Mammary epithelial cell (primary cell): ENCODE measurements at places on chromosomes 4 and X. TPM values are rescaled to one million over a fixed set of nuclear protein-coding genes. Genes with fewer than 3 reads are reported as not detected.

GRCh38 chr4:26083987-26084386 is 170.0 kb downstream of the SMIM20 start:
- DNase-seq, result peak; percentile 80

GRCh38 chr4:11598591-11598990 is 169.9 kb upstream of the HS3ST1 start:
- DNase-seq, result no peak

DNA sequence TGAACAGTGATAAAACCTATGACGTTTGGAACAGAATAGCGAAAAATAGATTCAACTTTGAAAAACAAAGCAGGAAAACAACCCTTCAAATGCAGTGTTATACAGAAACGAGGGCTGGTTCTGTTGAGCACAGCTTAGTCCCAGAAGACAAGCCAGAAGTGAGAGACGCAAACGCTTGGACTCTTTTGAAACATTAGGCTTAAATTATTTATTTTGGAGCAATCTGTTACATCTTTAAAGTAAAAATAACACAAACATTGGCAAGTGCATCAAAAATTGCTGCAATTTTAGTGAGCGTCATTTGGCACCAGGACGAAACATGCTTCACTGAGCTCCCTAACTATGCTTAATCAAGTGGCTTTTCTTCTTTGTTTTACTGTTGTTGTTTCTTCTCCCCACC is 63.5 kb downstream of the ENPP6 start:
- DNase-seq, result no peak

DNA sequence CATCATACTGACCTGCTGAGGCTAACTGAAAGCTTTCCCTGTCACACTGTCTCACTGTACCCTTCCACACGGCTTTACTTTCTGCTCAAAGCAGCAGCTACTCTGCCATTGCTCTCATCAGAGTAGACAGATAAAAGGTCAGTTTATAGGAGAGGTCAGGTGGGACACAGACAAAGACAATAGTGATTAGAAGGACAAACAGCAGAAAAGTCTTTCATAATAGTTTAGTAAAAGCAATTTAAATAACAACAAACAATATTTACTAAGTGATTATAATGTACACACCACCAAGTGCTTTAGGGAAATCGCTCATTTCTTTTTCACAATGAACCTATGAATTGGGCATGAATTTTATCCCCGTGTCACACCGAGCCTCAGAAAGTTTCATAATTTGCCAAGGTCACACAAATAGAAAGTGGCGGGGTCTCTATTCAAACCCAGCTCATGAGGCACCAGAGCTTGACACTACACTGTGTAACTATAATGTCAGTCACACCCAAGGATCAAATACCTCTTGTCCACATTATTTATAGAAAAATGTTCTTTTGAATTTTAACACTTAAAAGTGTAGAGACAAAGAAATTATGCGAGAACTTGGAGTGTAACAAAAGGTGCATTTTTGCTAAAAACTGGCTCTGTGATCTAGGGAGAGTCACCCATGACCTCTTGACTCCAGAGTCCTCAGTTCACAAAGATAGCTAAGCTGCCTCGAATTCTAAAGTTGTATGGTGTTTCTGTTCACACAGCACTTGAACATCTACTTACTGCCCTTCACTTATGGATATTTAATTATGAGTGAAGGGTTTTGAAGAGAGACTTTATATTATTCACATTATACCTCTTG is 24.5 kb upstream of the SORBS2 start:
- no peak for DNase-seq

GRCh38 chrX:118521435-118521834 is 25.8 kb downstream of the DOCK11 start:
- no peak for DNase-seq

GRCh38 chr4:145951931-145952330 is 13.3 kb upstream of the ZNF827 start:
- no peak for DNase-seq

DNA sequence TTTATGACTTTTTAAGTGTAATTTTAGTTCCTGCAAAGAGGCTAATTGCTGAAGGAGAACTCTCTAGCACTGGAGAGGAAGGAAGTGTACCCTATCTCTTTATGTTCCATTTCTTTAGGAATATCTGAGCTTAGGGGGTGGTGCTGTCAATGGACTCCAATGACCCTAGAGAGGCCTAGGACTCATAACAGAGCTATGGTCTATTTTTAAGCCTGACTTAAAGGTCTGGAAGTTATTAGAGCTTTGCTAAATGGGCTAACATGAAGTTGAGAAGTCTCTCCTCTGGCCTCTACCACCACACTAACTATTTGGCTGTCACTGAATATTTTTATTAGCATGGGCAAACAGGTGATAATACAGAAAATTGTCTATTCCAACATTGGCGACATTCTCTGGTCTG is 152.2 kb downstream of the SPATA18 start:
- DNase-seq, result no peak

GRCh38 chr4:76897536-76898384 is at the start of gene SOWAHB:
Gene SOWAHB, minus strand, starts transcription at chr4:76898144. Its CDS starts 295 bp downstream, at chr4:76897849.
- DNase-seq, result peak; percentile 73

DNA sequence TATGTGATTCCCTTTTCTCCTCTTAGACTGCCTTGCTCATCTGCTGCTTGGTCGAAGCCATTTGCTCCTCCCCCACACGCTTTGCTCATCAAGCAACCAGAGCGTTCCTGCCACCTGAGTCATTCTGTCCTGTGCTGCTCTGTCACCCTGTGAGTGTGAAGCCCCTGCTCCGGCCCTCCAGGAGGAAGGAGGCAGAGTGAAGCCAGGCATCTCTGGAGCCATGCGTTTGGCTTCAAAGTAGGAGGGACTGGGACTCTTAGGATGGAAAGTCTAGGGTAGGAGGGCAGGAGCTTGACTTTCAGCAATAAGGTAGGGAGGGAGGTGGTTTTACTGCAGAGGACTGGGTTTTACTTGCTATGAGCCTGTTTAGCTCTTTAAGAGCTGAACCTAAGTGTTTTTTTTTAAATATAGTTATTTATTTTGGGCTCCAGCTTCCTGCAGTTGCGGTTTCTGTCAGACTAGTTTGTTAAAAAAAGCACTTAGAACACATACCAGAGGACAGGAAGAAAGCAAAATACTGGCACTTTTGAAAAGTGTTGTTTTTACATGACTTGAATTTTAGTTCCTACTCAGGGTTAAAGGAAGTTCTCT is 63.6 kb downstream of the SPINK2 start:
- no peak for DNase-seq

GRCh38 chr4:1463927-1464540 is 57.8 kb upstream of the NKX1-1 start:
- no peak for DNase-seq

DNA sequence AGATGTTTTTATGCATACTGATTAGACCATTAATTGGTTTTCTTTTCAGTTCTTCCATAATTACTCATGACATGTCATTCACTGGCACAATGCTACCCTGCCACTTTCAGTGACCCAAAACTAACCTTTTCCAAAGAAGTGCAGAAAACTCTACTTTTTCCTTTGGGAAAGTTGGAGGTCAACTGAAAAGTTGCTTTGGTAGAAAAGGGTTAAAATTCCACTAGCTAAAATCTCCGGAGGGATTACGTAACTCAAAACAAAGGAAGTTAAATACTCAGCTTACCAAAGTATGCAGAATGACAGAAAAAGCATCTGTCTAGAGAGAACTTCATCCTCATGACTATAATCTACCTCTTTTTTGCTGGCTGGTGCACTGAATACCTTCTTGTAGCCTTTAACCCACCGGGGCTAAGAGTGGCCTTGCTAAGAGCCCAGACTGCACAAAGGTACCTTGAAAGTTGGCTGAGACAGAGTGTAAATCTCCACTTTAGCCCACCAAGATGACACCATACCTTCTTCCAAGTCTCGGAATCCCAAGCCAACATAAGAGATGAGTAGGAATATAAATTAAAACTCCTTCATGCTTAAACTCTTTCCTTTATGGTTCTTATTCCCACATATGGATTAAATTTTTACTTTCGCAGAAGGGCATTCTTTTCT is 1099.5 kb upstream of the INTU start:
- no peak for DNase-seq

The RBM46 gene
- total RNA-seq, result 0.51 and 0.96 TPM in 2 replicates

The HTR2C gene
- under 0.01 TPM for total RNA-seq

The ENPEP gene
- not detected in 2 replicates for total RNA-seq

The BEX2 gene
- total RNA-seq, result 16.0 TPM

The PABPC5 gene
- total RNA-seq, result 0.09 TPM in 1 of 2 replicates, not detected in the other

The PTPN13 gene
- 60.3 TPM for total RNA-seq

The CSN1S1 gene
- not detected in 2 replicates for total RNA-seq
